ENCODE measurements at places on chromosomes 13 and 19.

- DNase-seq, result no peak
Measured at GRCh38 chr13:113656831-113657671, 947 bp downstream of the ATP4B start.

DNA sequence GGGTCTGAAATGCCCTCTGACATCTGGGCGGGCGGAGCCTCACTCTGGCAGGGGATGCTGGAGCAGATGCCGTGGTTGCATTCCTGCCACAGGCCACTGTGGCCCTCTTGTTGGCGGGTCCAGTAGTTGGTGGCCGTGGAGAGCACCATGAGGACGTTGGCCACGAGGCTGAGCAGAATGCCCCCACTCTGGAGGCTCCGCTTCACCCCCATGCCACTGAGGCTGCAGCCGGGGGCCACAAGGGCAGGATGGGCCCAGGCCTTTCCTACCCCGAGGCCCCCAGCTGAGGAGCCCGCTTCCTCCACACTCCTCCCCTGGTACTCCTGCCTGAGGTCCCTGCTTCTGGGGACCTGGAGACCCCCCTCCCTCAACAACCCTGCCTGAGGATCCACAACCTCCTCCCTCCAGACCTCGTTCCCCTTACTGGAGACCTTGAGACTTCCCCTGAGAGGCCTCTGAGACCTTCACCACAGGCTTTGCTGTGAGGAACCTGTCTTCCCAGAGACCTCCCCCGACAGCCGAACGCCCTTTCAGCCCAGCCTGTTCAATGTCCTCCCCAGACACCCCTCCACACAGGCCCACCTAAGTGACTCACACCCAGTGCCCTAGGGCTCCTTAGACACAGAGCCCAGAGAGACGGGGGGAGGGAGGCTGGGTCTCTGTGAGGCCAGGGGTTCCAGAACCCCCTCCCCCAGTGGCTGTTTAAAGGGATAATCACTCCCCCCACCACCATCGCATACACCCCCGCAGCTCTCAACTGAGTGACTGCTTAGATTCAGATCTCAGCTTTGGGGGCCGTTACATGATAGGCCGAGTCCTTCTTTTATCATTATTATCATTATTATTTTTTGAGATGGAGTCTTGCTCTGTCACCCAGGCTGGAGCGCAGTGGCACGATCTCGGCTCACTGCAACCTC is at the start of gene CLDND2:
TSS of gene CLDND2 (minus strand) at position 638 of the 917 bp plus-strand sequence. CDS start at position 212, 426 bp downstream.
- no peak for DNase-seq

DNA sequence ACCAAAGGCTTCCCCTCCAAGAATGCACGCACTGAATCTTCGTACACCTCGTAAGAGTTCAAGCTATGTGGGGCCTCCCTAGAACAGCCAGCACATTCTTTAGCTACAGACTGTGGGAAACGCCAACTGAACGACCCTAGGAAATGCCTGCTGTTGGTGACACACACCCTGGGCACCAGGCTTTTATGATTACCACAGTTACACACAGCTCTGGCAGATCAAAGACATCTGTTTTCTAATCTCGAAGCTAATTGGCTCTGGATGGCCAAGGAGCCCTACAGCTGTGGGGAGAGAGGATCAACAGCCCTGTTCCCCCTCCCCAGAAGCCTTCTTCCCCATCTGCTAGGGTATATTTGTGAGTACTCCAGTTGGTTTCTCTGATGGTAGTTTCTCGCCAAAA is 123.0 kb downstream of the COL4A1 start:
- no peak for DNase-seq

GRCh38 chr19:50858886-50859285 is 4.2 kb downstream of the KLK3 start:
- DNase-seq, result no peak

- no peak for DNase-seq
Measured at GRCh38 chr13:75372923-75373841, 108.8 kb downstream of the TBC1D4 start.

GRCh38 chr19:5337708-5338655 is 2.6 kb downstream of the PTPRS start:
- no peak for DNase-seq

GRCh38 chr13:65034266-65034665 is 2195.9 kb downstream of the PCDH9 start:
- DNase-seq, result no peak

- DNase-seq, result no peak
Measured at GRCh38 chr19:18390065-18390907, 4.3 kb downstream of the GDF15 start.

DNA sequence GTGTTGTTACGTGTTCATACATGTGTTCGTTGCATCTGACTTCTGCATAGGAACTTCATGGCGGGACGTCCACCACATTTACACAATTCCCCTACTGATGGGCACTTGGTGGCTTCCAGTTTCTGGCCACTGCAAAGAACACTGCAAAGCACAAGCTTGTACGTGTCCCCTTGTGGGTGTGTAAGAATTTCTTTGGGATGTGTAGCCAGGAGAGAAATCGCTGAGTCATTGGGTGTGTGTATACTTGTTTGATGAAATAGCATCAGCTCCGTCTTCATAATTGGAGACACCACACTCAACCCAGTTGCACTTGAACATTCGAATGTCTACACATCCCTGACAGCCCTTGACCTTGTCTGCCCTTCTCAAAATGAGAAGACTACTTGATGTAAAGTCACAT is 19.2 kb downstream of the KLK5 start:
- no peak for DNase-seq

DNA sequence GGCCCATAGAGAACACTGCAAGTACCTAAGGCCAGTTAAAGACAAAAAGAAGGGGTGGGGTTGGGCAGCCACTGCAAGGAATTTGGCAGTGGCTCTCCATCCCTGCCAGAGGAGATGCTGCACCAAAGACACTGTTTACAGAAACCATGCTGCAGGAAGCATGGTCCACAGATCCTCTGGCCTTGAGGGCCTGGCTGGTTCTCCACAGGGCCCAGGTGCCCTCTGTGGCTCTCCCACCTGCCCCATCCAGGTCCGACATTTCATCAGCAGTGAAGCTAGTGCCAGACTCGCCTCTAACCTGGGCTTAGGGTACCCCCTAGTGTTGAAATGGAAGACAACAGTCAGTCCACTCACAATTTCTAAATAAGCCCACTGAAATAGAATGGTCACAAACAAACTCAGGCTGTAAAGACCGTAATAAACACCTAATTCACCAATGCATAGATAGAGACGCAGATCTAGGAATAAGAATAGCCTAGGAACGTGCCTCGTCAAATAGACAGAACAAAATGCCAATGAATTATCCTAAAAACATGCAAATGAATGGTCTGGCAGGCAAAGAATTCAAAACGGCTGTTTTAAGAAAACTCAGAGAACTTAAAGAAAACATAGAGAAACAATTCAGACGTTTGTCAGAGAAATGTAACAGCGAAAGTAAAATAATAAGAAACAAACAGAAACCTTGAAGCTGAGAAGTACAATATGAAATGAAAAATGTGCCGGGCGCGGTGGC is 23.3 kb downstream of the LYPD4 start:
- DNase-seq, result peak; percentile 63

DNA sequence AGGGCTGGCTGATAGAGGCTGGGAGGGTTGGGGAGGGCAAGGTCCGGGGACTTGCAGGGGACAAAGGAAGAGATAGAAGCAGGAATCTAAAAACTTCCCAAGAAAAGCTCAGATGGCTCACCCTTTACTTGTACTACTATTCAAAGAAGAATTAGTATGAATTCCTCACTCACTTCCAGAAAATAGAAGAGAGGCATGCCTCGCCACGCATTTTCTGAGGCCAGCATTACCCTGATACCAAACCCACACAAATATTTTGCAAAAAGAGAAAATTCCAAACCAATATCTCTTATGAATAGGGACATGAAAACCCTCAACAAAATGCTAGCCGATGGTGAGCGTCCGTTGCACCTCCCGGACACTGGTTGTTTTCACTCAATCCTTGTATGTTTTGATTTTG is 54.0 kb downstream of the ING1 start:
- DNase-seq, result no peak

DNA sequence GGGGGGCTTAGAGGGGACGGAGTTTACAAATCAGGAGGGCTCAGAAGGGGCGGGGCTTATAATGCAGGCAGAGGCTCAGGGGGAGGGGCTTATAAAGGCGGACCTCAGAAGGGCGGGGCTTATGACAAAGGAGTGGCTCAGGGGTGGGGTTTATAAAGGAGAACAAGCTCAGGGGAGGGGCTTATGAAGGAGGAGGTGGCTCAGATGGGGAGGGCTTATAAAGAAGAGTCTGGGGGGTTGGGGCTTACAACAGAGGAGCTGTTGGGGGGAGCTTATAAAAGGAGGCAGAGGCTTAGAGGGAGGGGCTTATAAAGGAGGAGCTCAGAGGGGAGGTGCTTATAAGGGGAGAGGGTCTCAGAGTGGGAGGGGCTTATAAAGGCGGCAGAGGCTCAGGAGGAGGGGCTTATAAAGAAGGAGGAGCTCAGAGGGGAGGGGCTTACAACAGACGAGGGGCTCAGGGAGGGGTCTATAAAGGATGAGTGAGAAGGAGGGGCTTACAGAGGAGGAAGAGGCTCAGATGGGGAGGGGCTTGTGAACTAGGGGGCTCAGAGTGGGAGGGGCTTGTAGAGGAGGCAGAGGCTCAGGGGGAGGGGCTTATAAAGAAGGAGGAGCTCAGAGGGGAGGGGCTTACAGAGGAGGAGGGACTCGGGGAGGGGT is 1.0 kb downstream of the SMIM24 start:
- DNase-seq, result peak; percentile 71

- DNase-seq, result no peak
Measured at GRCh38 chr13:51770160-51770559, 33.8 kb downstream of the DHRS12 start.

DNA sequence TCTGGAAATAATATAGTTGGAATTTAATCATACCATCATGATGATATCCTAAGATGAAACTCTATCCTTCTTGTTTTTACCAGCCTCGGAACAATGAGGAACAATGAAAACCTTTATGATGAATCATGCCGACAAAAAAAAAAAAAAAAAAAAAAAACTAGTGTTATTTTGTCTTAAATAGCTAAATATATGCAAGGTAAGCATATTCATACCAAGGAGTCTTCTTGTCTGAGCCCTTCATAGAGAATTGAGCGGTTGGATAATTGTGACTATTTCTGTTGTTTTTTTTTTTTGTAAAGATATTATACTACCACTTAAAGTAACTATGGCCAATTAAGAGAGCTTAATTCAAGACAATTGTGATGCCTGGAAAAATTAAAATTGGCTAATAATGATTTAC is 244.0 kb upstream of the PCDH9 start:
- DNase-seq, result no peak

- no peak for DNase-seq
Measured at GRCh38 chr19:19752760-19753403, 20.0 kb upstream of the ZNF14 start.

GRCh38 chr19:40800339-40800996 is 1.5 kb downstream of the EGLN2 start:
- no peak for DNase-seq

GRCh38 chr19:10408511-10409283 is 5.4 kb upstream of the CDC37 start:
- DNase-seq, result peak; percentile 99

GRCh38 chr13:102325321-102325720 is 76.5 kb downstream of the FGF14 start:
- DNase-seq, result no peak

DNA sequence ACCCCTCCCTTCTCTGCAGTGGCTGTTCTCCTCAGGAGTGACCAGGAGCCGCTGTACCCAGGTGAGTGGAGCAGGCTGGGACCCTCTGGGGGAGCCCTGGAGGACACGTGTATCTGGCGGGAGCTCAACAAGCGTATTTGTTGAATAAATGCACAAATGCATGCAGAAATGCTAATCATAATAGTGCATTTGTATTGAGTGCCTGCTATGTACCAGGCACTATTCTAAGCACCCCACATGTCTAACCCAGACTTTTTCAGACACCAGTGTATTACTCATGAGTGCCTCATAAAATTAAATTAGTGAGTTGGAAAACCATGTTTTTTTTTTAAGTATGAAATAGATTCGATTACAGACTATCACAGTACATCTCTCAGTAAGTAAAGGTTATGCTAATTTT is 7.9 kb downstream of the HPN start:
- DNase-seq, result no peak

- DNase-seq, result peak; percentile 70
Measured at GRCh38 chr19:41352609-41353465, 885 bp downstream of the TGFB1 start.

- DNase-seq, result no peak
Measured at GRCh38 chr13:48873587-48873986, 102.1 kb upstream of the FNDC3A start.

DNA sequence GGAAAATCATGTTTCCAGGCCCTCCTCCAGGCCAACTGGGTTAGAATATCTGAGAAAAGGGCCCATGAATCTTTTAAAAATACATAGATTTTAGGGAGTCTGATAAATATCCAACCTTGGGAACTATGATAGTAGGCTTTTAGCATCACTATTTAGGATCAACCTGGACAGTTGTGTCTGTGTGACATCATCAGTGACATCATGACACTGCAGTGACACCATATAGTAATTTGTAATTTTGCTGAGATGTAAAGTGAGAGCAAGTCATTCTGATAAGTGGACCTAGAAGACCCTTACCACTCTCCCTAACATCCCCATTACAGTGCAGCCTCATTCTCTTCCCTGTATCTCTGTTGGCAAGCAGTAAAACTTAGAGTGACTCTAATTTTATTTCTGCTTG is 14.1 kb downstream of the GPALPP1 start:
- no peak for DNase-seq

DNA sequence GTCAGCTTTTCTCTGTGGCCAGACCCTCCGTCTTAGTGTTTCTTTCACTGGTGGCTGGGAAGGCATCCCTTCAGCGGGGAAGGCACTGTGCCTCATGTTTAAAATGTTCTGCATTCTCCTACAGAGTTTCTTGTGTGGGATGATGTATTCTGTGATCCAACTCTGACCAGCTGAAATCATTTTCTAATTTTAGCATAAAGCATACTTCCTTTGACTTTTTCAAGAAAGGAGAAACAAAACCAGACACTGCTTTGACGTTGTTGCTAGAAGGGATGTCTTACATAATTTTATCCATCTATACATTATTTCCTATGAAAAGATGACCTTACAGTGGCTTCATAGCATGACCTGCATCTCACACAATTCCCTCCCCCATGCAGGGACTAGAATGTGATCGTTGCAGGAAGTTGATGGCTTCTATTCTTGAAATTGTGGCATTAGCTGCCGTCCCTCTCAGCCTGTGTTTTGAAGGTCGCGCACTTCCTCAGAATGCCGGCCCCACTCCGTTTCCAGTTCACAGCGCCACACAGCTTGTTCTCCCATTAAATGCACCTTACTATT is 38.6 kb upstream of the TEX29 start:
- DNase-seq, result peak; percentile 98

DNA sequence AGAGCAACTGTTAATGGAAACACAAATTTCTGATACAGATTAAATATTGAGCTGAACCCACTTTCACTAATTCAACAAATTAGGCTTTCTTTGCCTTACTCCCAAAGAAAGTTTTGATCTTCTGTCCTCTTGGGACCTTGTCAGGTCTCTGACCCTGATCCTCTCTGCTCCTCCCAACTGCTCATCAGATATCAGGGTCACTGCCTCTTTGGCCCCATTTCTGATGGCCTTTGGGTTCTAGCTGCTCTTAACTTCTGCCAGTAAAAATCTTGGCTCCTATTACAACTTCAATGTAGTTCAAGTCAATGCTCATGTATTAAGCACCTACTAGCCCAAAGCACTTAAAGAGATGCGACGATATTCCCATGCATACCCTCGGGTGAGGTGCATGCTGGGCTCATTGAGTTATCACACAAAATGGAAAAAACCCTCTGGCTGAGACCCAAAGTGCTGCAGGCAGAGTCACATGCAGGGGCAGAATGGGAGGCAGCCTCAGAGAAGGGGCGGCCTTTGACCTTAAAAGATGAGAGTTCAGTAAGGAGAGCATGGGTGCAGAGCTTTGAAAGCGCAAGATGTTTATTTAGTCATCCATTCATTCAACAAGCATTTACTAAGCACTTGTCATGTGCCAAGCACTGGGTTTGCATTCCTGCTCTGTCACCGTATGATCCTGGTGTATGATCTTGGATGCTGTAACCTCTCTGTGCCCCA is 183.4 kb downstream of the USP12 start:
- DNase-seq, result no peak

Measured in inflammatory macrophage treated with lipopolysaccharide for 4 hours (primary cell).